ENCODE measurements at places on chromosomes 11 and 22.

DNA sequence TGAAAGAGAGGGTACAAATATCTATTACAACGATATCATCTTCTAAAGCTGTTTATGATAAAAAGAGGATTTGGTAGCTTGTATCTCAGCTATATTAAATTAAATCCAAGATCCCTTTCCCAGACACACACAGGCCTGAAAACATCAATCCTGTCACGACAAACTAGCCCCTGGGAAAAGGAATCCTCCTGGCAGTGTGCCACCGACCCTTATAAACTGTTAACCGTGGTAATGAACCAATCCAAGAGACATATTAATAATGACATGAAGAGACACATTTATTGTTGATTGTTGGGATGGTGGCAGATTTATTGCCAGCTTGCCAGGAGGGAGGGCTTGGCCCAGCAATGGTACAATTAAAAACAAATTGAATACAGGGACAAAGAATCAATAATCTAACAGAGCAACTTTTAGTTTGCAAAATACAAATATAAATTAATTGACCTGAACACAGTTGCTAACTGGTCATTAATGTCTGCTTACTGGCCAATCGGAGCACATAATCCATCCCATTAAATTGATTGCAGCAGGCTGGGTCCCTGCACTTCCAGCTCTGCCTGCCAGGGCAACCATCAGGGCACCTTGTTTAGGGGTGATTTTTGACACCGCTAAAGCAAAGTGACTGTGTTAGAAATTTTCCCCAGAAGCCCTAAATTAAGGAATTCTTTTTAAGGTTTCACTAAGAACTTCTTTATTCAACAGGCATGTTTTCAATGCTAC is 887.6 kb downstream of the OPCML start:
- no peak for DNase-seq

DNA sequence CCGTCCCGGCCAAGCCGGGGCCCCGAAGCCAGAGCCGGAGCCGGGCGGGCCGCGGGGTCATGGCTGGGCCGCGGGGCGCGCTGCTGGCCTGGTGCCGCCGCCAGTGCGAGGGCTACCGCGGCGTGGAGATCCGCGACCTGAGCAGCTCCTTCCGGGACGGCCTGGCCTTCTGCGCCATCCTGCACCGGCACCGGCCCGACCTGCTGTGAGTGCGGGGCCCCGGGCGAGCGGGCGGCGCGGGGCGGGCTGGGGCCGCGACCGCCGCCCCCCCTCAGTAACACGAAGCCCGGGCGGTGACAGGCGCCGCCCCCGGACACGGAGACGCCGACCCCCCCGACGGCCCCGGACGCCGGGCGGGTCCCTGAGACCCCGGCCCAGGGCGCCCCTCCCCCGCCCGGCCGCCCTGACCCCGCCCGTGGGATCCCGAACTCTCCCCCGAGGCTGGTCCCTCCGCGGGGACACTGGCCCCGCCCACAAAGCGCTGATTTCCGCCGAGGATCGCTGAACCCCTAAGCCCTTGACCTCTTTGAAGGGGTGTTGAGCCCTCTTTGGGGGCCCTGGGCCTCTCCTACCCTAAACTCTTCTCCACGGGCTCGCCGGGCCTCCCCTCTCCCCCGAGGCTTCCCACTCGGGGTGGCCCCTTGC is 389 bp downstream of the MICALL1 start:
- DNase-seq, result no peak

DNA sequence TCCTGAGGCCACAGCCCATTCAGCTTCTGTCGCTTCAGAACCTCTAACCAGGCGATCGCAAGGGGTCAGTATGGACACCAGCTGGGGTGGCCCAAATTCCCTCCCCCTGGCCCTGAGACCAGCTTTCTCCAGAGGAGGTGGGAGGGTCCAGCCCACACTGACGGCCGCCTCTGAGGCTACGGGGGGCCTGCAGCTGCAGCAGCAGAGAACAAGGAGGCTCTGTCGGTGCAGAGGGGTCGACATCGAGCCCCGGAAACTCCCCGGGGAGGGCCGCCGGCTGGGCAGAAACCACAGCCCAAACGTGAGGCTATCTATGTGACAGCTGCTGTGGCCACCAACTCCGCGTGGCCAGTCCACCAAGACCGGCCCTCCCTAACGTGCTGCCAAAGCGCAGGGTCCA is 40.8 kb downstream of the ELFN2 start:
- no peak for DNase-seq

GRCh38 chr22:31210556-31211421 is 1.3 kb upstream of the LIMK2 start:
- no peak for DNase-seq

DNA sequence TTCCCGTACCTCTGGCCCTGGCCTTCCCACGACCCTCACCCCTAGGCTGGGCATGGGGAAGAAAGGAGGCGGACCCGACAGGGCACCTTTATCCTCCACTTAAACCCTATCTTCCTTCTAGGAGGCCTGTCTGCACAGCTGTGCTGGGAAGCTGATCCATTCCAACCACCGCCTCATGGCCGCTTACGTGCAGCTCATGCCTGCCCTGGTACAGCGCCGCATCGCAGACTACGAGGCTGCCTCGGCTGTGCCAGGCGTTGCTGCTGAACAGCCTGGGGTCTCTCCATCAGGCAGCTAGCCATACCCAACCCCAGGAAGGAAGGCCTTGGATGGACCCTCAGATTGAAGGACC is 599 bp downstream of the TIMM10B start:
- no peak for DNase-seq

DNA sequence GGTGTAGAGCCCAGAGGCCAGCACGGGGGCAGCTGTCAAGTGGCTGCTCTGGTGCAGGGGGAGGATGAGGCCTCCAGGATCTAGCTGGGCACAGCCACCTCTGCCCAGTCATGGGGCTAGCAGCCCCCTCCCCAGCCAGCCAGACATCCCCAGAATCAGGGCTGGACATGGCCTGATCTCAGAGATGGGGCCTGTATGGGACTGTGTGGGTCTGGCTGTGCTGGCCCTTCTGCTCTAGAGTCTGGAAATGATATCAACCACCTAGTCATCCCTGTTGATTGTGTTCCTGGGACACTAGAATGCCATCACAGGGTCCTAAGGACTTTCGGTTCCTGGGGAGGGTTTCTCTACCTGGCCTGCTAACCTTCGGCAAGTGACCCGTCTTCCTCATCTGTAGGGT is 2.8 kb downstream of the FLRT1 start:
- DNase-seq, result no peak

DNA sequence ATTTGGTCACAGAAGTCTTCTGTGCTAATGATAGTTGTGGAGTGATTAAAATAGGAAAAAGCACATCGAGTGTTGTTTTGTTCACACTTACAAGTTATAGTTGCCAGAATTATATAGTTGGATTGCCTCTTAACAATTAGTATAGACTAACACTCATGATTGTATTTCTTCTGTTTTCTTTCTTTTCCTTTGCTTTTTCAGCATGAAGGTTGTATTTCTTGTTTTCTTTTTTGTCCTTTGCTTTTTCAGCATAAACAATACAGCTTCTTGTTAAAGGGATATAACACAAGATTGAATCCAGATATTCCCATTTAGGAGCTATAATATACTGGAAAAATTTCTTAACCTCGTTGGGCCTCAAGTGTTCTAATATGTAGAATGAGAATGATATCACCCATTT is 31.1 kb downstream of the ACER3 start:
- DNase-seq, result no peak

DNA sequence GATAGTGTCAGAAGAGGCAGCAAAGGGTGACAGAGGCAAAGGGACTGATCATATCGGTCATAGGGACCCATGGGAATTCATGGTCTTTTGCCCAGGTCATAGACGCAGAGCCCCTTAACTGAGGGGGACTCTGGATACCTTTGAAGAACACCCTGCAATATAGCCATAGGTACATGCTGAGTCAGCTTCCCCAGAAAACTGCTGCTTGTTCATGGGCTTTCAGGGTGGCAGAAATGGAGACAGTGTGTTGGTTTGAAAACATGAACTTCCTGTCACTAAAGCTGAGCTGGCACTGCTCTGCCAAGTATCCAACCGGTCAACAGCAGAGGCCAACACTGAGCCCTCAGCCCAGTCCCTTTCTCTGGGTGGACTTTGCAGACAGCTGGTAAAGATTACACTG is 114.2 kb downstream of the EFCAB6 start:
- no peak for DNase-seq

DNA sequence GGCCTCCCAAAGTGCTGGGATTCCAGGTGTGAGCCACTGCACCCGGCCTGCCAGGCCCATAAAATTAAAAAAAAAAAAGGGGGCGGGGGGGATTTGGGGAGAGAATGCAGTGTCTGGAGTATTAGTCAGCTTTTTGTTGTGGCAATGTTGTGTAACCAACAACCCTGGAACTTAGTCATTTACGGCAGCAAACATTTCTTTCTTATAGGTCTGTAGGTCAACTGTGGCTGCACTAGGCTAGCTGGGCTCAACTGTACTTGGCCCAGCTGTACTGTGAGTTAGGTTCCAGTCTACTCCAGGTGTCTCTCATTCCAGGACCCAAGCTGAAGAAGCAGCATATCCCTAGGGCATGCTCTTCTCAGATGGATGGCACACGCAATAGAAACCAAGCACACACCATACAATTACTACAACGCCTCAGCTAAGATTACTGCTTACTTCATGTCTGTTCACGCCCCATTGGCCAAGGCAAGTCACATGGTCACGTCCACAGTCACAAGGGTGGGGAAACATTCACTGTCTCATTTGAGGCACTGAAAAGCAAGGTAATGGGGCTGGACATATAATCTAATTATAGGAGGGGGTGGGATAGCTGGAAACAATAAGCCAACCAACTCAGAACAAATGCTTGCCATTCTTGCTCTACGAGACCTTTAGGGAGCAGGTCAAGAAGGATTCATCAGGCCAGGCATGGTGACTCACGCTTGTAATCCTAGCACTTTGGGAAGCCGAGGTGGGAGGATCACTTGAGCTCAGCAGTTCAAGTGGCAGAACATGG is 10.4 kb upstream of the SPINDOC start:
- no peak for DNase-seq

DNA sequence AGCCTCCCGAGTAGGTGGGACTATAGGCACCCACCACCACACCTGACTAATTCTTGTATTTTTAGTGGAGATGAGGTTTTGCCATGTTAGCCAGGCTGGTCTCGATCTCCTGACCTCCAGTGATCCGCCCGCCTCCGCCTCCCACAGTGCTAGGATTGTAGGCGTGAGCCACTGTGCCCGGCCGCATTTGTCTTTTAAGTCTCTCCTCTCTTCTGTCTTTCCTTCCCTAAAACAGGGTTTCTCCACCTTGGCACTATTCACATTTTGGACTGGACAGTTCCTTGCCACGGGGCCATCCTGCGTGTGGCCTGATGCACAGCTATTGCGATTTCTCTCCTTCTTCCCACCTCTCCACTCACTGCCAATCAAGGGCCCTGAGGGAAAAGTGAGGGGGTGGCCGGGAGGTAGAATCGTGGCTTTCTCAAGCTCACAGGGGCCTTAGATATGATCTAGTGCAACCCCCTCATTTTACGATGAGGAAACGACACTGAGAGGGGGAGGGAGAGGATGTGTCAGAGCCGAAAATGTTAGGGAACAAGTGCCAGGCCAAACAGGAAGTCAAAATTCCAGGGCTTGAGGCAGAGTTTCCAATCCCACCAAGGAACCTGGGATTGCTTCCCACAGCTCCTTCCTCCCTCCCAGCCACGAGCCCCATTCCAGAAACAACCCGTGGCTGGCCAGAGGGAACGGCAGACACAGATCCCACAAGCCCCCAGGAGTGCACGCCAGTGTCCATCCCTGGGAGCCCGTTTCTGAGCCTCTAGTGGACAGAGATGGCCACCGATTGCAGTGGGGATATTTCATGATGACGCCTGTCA is 21.2 kb downstream of the SCGB1A1 start:
- no peak for DNase-seq

DNA sequence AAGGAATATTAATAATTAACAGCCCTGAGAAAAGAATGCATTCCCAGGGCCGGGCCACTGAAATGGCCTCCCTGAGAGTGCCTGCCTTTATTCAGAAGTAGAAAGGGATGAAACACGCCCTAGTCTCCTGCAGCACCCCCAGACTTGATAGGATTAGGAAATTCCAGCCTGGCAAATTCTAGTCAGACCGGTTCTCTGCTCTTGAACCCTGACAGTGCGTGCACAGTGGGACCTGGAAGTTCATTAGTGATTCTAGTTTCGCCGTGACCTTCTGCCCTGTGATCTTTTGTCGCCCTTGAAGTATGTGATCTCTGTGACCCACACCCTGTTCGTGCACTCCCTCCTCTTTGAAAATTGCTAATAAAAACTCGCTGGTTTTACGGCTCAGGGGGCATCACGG is 2.1 kb upstream of the GSTP1 start:
- DNase-seq, result no peak

GRCh38 chr11:12189543-12190235 is 79.3 kb downstream of the MICAL2 start:
- DNase-seq, result no peak

GRCh38 chr22:29704528-29705285 is 15.1 kb upstream of the CABP7 start:
- DNase-seq, result peak; percentile 33

DNA sequence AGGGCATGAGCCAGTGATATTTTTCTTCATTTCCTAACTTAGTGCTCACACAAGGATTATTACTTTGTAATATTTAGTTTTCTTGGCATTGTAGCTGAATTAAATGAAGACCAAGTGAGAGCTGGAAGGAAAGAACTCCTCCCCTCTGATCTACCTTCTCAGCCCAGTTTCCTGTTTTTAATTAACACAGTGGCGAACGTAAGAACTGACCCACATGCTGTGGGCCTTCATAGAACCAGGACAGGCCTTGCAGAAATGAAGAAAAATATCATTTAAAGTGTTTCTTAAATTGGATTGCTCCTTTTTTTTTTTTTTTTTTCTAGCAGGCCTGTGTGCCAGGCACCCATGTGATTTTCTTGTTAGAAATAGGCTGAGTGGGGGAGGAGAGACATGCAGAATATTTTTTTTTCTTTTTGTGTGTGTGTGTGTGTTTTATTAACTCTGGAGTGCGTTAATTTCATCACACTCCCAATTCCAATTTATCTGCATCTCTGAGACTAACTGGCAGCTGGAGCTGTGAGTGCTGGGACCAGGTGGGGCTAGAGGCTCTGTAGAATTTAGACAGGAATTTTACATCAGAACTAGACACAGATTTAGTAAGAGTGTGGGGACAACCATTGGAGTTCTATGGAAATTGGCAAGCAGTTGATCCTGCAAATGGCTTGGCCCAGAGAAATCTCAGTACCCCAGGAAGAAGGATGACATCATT is 320.5 kb downstream of the DDX10 start:
- no peak for DNase-seq

- DNase-seq, result no peak
Measured at GRCh38 chr11:118443590-118444218, 7.4 kb downstream of the KMT2A start.

DNA sequence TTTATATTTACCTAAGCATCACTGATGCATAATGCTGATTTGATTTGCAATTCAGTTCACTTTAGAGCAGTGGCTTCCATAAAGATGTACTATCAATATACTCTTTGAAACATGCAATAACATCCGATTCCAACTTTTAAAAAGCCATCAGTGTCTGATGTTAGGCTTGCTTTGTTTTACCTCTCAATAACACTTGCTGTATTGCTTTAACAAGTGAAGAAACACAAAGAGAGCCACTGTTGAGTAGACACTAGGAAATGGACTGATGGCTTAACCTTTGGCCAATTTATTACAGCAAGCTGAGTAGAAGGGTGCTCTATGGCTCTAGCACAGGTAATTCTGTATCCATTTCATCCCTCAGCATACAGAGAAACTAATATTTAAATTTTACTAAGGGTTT is 122.1 kb downstream of the FCHSD2 start:
- no peak for DNase-seq
